ENCODE measurements at places on chromosomes 1 and 21.

DNA sequence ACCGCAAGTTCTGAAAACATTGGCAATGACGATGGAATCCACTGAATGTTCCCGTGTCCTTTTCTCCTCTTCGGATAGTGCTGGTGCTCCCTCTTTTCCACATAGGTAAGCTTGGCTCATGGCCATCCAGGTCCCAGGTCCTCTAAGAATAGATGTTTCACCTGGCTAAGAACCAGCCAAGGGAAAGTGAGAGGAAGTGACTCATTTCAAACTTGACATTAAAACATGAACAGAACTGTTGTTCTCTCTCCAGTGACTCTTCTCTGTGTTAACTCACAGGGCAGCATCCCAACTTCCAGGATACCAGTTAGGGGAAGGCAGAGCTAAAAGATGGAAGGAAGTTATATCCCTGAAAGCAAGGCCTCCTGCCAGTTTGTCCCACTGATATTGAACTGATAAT, 493.8 kb upstream of the CHRM3 start:
- DNase-seq = no peak

GRCh38 chr1:8182034-8182761, 135.7 kb upstream of the SLC45A1 start:
- DNase-seq = no peak

GRCh38 chr21:39397646-39398385, 47.8 kb downstream of the LCA5L start:
- no peak for DNase-seq

DNA sequence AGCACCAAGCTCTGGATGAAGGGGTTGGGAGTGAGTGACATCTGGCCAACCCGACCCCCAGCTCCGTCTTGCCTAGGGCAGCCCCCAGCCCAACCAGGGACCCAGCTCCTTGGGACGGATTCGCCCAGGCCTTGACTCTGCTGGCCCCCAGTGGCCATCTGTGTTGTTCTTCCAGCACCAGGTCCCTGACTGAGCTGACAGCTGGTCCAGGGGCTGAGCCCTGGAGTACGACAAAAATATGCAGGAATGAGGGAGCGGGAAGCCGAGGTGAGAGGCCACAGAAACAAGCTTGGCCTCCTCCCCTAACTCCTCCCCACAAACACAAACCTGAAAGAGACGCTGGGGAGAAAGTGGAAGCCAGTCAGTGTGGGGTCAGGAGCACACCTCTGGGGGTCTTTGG, 55.0 kb upstream of the PAX7 start:
- DNase-seq = peak; percentile 31

GRCh38 chr21:29349702-29350101, 51.0 kb downstream of the BACH1 start:
- no peak for DNase-seq

DNA sequence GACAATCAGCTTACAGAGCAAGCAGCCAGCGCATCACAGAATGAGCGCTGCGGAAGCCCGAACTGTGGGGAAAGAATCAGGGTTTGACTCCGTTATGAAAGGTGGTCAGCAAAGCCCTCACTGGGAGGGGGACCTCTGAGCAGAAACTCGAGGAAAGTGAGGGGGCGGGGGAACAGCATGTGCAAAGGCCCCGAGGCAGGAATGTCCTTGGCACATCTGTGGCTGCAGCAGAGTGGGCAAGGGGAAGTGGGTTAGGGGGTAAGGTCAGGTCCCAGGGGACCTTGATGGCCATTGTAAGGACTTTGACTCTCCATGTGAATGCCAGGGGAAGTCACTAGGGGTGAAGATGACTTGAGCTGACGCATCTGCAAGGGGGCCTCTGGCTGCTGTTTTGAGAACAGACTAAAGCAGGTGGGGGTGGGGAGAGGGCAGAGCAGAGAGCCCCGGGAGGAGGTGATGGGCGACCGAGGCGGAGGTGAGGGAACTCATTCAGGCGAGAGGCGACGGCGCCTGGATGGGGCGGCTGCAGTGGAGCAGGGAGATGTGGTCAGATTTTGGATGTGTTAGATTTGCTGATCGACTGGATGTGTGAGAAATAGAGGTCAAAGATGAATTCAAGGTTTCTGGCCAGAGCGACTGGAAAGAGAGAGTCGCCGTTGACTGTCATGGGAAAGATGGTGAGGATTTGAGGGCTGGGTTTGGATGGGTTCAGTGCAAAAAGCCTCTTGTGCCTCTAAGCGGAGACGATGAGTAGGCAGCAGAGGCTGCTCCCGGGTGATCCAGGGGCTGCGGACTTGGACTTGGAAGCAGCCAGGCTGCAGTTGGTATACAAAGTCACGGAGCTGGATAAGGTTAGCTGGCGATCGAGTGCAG, 108.0 kb upstream of the ZBTB40 start:
- DNase-seq = no peak

GRCh38 chr1:910881-911721, 12.6 kb upstream of the SAMD11 start:
- no peak for DNase-seq

DNA sequence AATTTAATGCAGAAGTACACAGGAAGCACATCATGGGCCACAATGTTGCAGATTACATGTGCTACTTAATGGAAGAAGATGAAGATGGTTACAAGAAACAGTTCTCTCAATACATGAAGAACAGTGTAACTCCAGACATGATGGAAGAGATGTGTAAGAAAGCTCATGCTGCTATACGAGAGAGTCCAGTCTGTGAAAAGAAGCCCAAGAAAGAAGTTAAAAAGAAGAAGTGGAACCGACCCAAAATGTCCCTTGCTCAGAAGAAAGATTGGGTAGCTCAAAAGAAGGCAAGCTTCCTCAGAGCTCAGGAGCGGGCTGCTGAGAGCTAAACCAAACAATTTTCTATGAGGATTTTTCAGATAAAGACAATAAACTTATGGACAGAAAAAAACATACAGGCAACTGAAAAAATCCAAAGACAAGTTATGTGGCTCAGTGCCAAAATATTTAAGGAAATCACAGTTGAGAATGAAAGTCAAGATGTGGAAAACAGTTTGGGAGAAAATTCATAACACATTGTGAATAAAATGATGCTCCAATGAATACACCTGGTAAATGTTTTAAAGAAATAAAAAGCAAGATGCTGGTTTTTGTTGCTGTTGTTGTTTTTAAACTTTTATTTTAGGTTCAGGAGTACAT, 2.8 kb upstream of the ZNF644 start:
- no peak for DNase-seq

DNA sequence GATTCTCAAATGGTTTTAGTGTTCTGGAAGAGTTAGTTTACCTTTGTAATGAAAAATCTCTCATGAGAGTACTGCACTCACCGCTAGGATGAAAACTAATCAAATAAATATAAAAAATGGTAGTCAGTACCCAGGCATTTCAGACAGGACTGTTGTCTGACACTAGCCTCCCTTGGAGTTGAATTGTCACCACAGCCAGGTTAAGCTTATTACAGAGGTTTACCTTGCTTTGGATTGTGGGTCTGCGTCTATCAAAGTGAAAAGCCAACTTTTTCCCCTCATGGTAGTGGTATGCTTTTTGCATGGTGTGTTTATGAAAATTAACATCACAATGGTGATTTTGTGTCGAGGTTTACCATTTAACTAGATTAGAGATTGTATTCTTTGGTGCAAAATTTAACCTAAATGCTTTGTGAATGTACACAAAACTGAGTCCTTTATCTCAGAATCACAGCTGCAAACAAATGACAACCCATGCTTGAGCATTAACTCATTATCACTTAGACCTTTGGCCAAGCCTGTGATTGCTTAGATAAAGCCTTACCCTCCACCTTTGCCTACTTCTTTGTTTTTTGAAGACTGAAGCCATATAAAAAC, 20.1 kb downstream of the RAP1A start:
- DNase-seq = no peak

DNA sequence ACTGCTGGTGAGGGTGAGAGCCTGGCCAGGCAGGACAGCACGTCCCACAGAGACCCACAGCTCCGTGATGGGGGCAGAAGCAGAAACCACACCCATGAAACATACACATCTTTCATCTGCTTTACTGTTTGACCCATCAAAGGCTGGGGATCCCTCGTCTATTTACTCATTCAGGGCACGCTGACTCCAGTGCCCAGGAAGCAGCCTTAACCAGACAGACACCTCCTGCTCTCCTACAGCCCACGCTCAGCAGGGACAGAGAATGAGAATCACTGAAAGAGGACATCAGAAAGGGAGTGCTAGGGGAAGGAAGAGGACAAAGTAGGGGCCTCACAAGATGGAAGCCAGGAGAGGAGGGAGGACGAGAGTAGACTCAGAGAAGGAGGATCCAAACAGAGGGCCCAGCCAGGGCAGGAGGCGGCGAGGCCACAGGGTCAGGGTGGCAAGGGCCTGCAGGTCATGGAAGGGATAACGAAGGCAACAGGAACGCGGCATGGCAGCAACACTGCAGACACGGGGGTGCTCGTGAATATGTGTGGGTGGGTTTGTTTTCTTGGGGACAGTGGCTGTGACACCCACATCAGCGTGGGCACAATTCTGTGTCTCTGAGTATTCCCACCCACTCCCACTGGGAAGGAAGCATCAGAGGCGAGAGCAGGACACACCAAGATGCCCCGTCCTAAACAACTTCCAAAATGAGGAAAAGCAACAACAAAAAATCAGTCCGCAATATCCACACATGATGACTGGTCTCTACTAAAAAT, 15.4 kb upstream of the NADK start:
- no peak for DNase-seq

- DNase-seq = no peak
These were observed 15.8 kb downstream of the SYNJ1 start for GRCh38 chr21:32712043-32712442.

- DNase-seq = no peak
These were observed 164.2 kb upstream of the C1orf174 start for GRCh38 chr1:4064150-4064889.

GRCh38 chr1:15188130-15188524, 34.6 kb downstream of the TMEM51 start:
- no peak for DNase-seq

DNA sequence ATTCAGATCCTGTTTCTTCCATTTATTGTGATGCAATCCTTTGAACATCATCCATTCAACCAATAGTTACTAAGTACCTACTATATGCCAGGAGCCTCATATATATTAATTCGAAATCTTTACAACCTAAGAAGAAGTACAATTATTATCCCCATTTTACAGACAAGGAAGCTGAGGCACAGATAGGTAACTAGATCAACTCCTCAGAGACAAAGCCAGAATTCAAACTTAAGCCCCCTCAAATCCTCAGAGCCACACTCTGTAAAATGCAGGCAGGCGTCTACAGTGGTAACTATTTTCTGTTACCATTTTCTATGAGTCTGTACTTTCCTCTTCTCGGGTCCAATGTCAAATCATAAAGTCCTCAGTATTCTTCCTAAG, 107.9 kb downstream of the SLC45A1 start:
- no peak for DNase-seq

DNA sequence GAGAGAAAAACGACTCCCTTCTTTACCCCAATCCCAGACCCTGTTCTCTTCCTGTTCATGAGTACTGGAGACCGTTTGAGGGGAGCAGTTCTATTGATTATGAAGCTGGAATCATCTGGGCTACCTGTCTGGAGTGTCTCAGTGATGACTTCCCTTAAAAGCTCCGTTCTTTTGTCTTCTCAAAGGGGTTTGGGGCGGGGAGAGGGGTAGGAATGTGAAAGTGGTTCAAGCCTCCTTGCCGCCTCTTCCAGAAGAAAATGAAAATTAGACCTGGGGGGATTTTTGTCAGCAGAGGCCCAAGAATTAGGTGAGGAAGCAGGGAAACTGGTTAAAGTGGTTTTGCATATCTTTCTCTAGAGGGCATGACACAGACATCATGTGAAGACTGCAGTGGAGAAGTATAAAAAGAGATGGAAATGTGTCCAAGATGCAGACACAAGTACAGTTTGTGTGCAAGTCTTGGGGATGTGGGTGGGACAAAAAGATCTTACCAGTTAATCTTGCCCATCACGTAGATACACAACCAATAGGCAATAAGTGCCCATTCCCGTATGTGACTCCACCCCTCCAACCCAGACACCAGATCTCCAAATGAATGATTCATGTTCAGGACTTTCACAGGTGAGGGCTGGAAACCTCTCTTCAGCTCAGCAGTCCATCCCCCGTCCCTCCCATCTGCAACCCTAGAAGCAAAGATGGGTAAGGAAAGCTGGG, 470 bp upstream of the MTMR11 start:
- no peak for DNase-seq

DNA sequence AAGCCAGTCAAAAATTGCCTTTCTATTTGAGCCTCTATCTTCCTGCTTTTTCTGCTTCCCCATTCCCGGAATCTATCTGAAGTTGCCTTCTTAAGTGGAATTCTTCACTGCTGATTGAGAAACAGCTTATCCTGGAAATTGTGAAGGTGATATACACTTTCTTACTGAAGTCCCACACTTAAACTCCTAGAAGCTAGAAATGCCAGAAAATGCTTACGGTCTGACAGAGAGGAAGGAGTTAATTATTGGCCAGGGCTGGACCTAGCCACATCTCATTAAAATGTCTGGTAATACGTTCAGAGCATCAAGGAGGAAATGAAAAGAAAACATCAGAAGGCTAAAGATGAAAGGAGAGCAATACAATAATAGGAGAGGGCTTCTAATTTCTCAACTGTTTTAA, 292.5 kb upstream of the SNX7 start:
- DNase-seq = no peak

DNA sequence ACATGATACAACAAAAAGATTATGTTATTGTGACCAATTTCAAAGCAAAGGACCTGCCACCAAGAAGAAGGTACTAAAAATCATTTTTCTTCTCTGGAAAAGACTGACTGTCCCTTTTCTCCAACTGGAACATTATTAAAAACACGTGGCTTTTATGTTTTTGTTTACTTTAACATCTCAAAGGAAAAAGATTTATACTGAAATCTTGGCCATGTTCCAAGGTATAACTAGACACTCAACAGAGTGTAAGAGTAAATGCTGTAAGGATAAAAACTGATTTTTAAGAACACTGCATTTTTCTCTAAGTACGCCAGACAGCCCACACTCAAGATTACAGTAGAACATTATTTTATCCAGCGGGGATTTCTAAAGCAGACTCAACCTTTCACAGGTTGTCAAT, 62.1 kb downstream of the BRWD1 start:
- no peak for DNase-seq

GRCh38 chr1:2575801-2576663, 10.5 kb upstream of the PRXL2B start:
- DNase-seq = no peak

GRCh38 chr21:40829791-40830190, 17.2 kb downstream of the DSCAM start:
- no peak for DNase-seq

- DNase-seq = no peak
These were observed 14.9 kb upstream of the CD1C start for GRCh38 chr1:158274797-158275196.

GRCh38 chr1:9612871-9613624, 24.3 kb downstream of the TMEM201 start:
- no peak for DNase-seq

Measured in stimulated activated CD4-positive, alpha-beta T cell treated with anti-CD3 and anti-CD28 coated beads, Interleukin-15, amount 100 ng/mL, for 48 hours (primary cell).